AG10803 (cell line): ENCODE measurements at places on chromosomes 3 and 15.

DNA sequence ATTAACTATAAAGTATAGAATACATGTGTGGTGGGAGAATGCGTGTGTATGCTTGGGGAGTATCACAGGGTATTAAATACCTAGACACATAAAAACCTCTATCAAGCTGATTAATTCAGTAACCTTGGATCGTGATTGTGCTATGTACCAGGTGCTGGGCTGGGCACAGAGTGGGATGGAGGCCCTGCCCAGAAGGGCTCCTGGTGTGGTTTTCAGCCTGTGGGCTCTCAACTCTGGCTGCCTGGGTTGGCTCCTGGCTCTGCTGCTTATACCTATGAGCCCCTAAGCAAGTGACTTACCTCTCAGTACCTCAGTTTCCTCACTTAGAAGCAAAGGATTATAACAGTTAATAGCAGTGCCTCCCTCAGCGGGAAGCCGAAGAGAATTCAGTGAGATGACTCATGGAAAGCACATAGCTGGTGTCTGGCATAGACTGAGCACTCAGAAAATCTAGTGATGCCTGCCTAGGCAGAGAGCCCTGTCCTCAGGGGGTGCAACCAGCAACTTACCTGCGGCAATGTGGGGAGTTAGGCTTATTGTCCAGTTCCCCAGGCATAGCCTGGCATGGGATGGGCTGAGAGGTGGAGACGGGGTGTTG lies 90.6 kb upstream of the MYZAP start:
- peak; percentile 35 for DNase-seq

GRCh38 chr3:15217841-15218267 lies 11.8 kb downstream of the CAPN7 start:
- no peak for DNase-seq

- no peak for DNase-seq
Observed at GRCh38 chr3:38317192-38317759, 29.3 kb upstream of the XYLB start.

- peak; percentile 54 for DNase-seq
Observed at GRCh38 chr3:49901366-49902339, 2.0 kb downstream of the MST1R start.

- peak; percentile 54 for DNase-seq
Observed at GRCh38 chr3:59654123-59654479, 604.3 kb upstream of the CFAP20DC start.

- peak; percentile 9 for DNase-seq
Observed at GRCh38 chr15:86620641-86621349, 541.1 kb downstream of the AGBL1 start.

GRCh38 chr3:182142928-182143327 lies 431.2 kb downstream of the SOX2 start:
- no peak for DNase-seq

DNA sequence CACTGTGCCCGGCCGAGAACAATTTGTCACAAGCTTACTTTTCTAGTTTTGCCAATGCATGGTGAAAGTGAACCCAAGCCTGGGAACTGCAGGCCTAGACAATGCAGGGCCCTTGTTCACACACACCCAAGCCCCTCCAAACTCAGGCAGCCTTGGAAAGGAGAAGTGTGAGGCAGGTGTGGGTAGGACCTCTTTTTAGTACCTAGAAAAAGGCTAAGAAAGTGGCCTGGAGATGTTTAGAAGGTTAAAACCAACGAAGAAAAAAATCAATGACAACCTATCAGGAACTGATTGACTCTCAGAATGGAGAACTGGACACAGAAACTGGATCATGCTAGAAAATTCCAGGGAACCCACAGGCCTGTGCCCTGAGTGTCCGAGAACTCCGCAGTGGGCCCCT lies 18.8 kb downstream of the IDH2 start:
- no peak for DNase-seq

GRCh38 chr3:40546816-40547215 lies 22.1 kb downstream of the ZNF621 start:
- peak; percentile 75 for DNase-seq

DNA sequence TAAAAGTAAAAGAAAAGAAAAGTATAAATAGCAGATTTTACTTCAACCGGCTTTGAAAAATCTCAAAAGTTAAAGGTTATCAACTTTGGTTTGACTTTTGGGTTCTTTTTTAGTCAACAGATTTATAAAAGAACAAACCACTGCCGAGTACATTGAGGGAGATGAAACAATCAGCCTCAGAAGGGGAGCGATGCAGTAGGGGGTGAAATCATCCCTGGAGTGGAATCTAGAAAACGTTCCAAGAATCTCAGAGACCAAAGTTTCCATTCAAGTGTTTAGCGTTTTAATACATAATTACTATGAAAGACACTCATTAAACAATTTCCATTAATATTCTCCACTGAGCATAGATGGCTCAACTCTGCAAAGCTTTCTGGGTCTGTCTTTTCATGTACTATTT lies 745.5 kb downstream of the NR2F2 start:
- no peak for DNase-seq

DNA sequence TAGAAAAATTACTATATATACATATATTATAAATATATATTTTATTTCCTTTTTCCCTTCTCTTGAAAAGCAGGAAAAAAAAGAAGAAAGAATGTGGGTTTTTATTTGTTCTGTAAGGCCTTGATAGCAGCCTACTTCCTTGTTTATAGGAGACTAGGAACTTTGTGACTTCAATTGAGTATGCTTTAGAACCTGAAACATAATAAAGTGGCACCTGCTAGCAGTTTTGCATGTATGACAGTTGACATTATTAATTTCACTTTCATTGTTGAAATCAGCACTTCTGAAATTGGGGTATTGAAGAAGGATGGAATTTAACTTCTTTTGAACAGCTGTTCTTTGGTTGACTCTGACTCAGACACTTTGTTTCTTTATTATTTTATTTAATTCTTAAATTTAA lies 56.9 kb downstream of the GLCE start:
- DNase-seq: no peak

DNA sequence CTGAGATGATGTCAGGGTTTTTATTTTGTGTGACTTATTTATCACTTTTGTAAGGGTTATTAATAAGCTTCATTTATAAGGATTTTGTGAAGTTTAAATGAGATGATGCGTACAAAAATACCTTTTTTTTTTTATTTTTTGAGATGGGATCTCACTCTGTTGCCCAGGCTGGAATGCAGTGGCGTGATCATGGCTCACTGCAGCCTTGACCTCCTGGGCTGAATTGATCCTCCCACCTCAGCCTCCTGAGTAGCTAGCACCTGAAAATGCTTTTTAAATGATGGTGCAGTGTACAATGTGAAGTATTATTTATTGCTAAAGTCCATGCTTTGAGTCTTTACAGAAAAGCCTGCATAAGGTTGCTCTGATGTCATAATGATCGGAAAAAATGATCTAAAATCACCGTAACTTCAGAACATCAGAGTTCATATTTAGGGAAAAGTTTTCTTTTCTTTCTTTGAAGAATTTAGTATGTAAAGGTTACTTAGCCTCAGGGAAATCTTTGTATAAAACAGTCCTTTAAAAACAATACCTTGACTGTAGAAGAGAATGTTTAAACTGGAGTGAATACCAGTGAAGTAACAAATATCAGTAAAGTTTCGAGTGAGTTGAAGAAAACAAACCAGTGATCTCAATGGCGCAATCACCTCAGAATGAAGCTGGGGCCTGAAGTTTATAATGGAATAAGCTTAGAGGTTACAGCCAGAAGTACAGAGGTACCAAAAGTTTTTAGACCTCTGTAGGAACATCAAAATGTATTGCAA lies 29.7 kb downstream of the TCF12 start:
- DNase-seq: no peak

- peak; percentile 92 for DNase-seq
Observed at GRCh38 chr15:33154351-33155166, 40.0 kb downstream of the FMN1 start.

- peak; percentile 45 for DNase-seq
Observed at GRCh38 chr3:74883690-74884089, 269.2 kb upstream of the CNTN3 start.
